ENCODE measurements at places on chromosomes 13 and 19.

DNA sequence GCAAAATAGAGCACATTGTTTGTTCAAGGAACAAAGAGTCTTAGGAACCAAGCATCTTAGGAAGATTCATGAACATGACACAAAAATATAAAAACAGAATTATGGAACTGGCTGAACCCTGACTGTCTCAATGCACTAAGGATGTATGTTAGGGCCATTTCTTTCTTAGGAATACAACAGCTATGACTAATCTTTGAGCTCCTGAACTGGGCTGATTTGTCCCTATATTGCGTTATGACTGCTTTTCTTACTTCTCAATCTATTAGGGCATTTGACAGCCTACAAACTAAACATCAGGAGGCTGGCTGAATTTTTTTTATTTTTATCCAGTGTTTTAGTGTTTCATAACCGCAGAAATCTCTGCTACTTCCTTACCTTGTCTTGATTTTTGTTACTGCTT is 211.2 kb downstream of the OXGR1 start:
- no peak for DNase-seq

DNA sequence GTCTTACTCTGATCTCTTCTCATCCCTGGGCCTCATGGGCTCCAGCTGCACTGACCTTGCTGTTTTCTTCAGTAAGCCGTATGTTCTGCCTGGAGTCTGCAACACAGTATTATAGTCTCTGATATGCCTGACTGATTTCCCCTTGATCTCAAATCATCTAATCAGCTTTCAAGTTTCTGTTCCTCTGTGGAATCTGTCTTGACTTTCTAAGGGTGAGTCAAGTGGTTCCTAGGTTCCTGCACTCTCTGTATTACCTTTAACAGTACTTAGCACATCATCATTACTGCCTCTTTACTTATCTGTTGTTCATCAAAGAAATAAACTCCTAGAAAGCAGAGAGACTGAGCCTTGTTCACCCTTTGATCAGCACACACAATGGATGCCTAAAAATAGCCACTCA is 350.7 kb downstream of the LMO7 start:
- DNase-seq = no peak

GRCh38 chr13:60679131-60679530 is 282.1 kb downstream of the TDRD3 start:
- no peak for DNase-seq

DNA sequence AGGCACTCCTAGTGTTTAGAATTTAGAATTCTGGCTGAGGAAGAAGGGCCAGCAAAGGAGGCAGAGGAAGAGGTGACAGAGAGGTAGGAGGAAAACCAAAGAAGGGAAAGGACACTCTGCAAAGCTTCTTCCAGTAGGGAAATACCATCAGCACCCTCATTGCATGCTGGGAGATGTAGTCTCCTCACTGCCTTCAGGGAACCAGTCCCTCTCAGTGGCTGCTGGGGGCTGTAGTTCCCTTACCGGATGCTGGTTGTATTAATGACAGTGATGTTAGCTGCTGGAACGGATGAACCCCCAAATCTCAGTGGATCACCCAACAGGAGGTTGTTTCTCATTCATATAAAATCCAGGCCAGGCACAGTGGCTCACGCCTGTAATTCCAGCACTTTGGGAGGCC is 10.1 kb downstream of the GRIN2D start:
- no peak for DNase-seq

GRCh38 chr13:78657699-78658629 is 991 bp downstream of the OBI1 start:
- DNase-seq = no peak

DNA sequence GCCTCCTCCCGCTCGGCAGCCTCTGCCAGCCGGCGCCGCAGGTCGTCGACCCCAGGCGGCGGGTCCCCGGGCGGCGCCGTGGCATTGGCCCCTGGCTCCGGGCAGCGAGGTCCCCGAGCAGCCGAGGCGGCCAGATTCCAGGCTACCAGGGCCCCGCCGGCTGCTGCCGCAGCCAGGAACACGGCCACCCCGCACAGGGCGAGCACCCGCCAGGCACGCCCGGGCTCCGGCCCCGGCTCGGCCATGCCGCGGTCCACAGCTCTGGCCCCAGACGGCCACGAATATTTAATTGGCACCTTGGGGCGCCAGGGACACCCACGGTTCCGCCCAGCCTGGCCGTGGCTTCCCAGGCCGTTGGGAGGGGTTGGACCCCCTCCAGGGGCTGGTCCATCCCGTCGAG is at the start of gene CCDC194:
Gene CCDC194, minus strand, starts transcription at position 283 of the 400 bp plus-strand sequence. Its CDS starts 38 bp downstream, at position 245.
- no peak for DNase-seq

- DNase-seq = peak; percentile 84
These were observed 2.0 kb upstream of the RNF126 start for GRCh38 chr19:664913-665443.

DNA sequence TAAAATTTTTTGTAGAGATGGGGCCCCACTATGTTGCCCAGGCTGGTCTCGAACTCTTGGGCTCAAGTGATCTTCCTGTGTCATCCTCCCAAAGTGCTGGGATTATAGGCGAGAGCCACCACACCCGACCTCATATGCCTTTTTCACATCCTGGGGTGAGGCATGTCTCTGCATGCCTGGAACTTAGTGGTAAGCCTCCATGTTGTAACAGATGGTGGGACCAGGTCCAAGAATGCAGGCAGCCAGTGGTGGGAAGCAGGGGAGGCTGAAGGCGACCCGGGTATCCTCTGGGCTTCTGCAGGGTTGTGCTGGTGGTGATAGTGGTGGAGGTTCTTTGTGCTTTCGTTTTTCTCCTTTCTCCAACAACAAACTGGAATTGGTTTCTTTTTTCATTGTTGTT is 30.1 kb upstream of the CCDC124 start:
- no peak for DNase-seq

DNA sequence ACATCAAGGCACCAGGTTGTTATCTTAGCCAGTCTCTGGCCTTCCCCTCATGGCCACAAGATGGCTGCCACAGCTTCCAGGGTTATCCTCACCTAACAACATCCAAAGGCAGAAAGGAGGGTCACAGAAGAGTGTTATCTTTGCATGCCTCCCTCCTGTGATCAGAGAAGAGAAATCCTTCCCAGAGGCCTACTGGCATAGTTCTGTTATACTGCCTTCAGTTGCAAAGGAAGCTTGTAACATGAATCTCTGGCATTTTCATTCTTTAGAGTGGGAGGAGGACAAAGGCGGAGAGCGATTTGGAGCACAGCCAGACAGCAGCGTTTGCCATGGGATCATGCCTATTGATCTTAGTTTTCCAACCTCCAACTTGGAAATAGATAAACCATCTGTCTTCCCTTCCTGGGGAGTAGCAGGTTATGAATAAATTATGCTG is 135.7 kb downstream of the DNAJC15 start:
- no peak for DNase-seq

DNA sequence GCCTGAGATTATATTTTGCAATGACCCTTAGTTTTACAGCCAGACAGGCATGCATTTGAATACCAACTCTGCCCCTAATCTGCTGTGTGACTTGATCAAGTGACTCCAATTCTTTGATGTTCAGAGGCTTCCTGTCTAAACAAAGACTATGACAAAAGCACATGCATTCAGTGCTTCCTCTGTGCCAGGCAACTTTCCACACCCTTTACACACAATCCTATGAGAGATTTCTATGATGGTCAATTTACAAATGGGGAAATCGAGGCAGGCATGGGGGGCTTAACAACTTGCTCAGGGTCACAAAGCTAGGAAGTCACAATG is 3.7 kb upstream of the LYPD3 start:
- DNase-seq = no peak

All from memory B cell (primary cell).